ENCODE measurements at places on chromosomes 4 and X. TPM values are rescaled to one million over a fixed set of nuclear protein-coding genes. Genes with fewer than 3 reads are reported as not detected.

HSFX4 gene
- total RNA-seq, result not detected

DNA sequence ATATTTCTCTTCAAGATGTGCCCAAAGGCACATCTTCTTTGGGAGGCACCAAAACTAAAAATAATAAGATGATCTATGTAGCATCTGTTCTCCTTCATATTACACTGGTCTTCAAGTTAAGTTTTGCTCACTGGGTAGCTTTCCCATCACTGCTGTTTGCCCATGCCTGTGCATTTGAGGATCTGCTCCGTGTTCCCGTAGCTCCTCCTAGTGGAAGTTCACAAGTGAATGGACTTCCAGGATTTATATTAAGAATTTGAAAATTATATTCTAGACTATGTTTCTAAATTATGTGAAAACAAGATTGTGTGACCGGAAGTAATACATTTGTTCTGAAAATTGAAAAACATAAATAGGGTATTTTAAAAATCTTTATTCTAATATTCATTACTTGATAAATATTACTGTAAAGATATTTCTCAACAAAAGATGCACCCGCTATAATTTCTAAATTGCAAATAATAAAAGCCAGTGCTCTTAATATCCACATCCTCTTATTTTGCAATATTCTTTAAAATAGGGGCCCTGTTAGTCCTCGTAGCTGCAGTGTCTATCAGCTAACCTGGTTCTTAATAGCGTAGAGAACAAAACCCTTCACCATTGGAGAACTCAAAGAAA, 147.7 kb downstream of the RBM46 start:
- no peak for DNase-seq
- no peak overlapping the region for H3K4me3 ChIP-seq
- no peaks in the 10 kb centered on the region for H3K36me3 ChIP-seq
- H3K4me1 ChIP-seq, result no peaks in the 10 kb centered on the region
- no peaks in the 10 kb centered on the region for H3K27me3 ChIP-seq
- no peak overlapping the region for H3K27ac ChIP-seq

KLKB1 gene
- total RNA-seq, result 0.48 TPM

NAT8L gene
- not detected for total RNA-seq

AADAT gene
- total RNA-seq, result not detected

GRCh38 chrX:11381464-11381863, 88.3 kb downstream of the AMELX start:
- no peak for DNase-seq
- no peak overlapping the region for H3K4me3 ChIP-seq
- H3K4me1 ChIP-seq, result no peaks in the 10 kb centered on the region
- H3K36me3 ChIP-seq, result no peaks in the 10 kb centered on the region

DNA sequence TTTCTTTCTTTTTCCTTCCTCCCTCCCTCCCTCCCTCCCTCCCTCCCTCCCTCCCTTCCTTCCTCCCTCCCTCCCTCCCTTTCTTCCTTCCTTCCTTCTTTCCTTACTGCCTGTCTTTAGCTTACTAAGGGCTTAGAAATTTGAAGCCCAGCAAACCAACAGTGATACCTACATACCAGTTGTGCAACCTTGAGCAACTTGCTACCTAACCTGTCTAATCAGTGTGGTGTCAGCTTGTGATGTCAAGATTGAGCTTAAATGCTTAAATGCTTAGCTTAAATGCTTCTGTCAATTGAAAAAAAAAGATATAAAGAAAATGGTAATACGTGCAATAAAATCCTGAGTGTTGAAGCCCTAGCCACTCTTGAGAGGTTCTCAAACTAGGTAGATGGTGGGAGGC, 728.6 kb downstream of the TRIML1 start:
- DNase-seq, result no peak
- H3K27me3 ChIP-seq, result no peaks in the 10 kb centered on the region
- H3K4me1 ChIP-seq, result no peaks in the 10 kb centered on the region
- no peak overlapping the region for H3K4me3 ChIP-seq
- no peak overlapping the region for H3K27ac ChIP-seq

CLGN gene
- not detected for total RNA-seq

- no peak for DNase-seq
- H3K4me1 ChIP-seq, result no peaks in the 10 kb centered on the region
- H3K4me3 ChIP-seq, result no peak overlapping the region
- H3K27me3 ChIP-seq, result no peaks in the 10 kb centered on the region
Observed at GRCh38 chrX:42189576-42189975, 266.2 kb upstream of the CASK start.

DNA sequence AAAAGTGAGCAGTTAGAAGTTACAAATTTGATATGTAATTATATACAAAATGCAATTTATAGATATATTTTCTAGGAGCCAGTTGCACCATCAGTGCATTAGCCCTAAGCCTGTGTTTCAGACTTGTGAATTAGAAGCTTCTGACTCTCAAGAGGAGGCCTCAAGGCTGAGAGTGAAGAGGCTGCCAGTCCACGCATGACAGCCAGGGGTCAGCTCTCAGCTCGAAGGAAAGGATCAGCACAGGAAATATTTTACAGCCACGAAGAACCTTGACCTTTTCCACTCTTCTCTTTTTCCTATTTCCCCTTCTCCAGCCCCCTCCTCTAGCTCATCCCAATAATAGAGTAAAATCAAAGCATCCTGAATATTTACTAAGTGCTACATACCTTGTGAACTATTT, 642.4 kb downstream of the TRIML1 start:
- H3K27ac ChIP-seq, result no peak overlapping the region
- no peak overlapping the region for H3K4me3 ChIP-seq
- DNase-seq, result no peak
- no peaks in the 10 kb centered on the region for H3K36me3 ChIP-seq
- H3K27me3 ChIP-seq, result no peaks in the 10 kb centered on the region
- no peaks in the 10 kb centered on the region for H3K4me1 ChIP-seq

Data from activated naive CD8-positive, alpha-beta T cell treated with anti-CD3 and anti-CD28 coated beads, Interleukin-2, amount 10 ng/mL, durations not matched to agents 7 days and 5 days (primary cell).